Nucleus accumbens (tissue), 56 donors: ENCODE measurements at places on chromosomes 4 and X.

DNA sequence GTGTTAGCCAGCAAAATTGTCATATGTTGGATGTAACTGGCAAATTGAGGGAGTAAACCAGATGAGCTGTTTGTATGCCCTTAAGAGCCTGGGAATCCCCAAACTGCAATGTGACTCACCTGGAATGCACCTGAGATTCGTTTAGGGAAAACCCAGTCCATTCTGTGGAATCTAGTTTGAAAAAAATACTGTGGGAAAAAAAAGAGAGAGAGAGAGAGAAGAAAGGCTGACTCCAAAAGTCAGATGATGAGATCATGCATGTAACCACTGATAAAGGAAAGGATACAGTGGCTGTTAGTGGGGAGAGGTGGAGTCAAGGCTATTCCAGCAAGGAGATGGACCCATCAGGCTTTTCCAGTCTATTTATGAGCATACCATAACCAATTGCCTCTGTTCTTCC is 48.5 kb downstream of the SLC9A7 start:
- DNase-seq = no peak

GRCh38 chr4:39970671-39971640 is 6.8 kb downstream of the PDS5A start:
- no peak for DNase-seq

DNA sequence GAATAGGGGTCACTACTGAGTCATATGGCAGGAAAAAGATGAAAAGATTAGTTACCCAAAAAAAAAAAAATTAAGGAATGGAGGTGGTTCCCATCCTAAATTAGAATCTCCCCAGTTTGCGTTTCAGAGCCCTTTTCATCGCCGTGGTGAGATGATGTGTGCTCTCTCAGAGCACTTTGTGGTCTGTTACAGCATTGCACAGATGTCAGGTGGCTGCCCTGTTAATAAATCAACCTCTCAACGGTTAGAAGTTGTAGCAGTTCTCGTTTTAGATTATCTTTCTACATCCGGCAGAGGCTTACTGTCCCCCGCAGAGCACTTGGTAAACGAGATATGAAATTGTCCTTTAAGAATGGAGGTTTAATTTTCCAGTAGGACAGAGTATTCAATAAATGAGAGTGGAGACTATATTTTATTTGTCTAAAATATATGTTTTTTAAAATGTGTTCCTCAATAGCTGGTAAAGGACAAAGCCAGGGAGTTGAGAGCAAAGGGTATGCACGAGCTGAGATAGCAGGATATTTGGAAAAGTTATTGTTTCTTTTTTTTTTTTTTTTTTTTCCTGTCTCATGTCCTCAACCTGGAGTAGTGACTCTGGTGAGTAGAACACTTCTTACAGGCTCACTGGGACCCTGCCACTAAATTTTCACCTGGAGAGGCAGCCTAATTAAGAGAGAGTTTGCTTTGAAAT is 26.9 kb downstream of the AFF1 start:
- DNase-seq = no peak

DNA sequence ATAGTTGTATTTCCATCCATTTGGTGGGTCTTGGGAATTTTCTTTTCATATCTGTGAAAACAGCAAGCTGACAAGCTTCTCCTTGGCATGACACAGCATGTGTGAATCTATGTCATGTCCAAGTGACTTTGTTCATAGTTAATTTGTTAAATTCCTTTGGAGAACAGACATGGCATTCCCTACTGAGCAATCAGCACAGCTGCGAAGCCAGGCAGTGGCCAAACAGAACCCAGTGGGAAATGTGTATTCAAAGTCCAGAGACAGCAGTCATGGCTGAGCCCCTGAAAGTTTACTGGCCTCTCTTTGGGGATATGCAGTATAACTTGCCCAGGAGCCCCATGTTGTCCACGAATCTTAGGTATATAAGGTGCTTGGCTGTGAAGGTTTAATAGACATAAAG is 474.7 kb downstream of the NKX6-1 start:
- no peak for DNase-seq

DNA sequence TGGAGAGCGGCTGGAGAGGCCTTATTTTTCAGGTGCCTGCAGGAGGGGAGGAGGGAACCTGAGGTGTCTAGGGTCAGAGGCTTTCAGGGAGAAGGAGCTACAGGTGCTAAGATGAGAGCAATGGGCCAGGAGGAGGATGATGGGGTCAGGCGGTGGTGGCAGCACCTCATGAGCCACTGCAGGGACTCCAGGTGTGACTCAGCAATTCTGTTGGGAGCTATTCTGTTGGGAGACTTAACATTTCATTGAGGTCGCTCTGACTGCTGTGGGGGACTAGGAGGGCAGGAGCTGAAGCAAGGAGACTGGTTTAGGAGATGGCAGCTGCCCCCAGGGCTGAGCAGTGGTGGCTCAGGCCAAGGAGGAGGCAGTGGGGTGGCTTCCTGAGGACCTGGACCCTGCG is 65.0 kb downstream of the CLDN34 start:
- DNase-seq = no peak

GRCh38 chr4:169618286-169618685 is 2.1 kb upstream of the CLCN3 start:
- DNase-seq = no peak

DNA sequence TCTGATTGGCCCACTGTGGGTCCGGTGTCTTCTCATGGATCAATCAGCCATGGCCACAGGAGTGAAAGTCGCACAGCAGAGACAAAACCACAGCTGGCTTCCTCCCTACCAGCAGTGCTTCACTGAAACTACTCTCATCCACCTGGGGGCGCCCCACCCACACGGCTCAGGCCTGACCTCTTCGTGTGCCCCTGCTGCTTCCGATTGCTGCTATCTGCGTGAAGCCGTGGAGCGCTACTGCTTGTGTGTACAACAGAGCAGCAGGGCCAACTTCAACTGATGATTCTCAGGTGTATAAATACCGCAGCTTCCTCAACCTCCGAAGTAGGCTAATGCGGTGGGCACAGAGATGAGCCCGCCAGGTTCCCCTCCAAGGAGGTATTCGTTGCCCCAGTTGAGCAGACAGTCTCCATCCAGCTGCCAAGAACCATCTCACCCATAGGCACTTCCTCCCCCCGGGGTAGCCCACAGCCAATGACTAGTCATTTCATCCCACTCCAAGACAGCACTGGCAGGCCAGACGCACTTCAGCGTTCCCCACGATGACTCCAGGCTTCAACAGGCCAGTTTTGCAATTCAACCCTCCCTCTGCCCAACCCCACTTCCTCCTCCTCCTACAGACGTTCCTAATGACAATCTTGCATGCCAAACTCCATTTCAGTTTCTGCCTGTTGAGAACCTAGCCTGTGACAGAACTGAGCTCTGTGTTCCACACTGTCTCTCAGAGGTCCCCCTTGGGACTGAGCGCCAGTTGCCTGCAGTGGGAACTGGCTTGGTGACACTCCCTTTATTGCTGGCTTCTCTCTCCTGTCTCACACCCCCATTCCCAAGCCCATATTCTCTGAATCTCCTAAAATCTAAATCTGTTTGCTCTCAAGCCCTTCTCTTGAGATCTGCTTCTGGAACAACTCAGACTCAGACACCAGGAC is 41.3 kb upstream of the ATP6AP2 start:
- peak; percentile 10 for DNase-seq

DNA sequence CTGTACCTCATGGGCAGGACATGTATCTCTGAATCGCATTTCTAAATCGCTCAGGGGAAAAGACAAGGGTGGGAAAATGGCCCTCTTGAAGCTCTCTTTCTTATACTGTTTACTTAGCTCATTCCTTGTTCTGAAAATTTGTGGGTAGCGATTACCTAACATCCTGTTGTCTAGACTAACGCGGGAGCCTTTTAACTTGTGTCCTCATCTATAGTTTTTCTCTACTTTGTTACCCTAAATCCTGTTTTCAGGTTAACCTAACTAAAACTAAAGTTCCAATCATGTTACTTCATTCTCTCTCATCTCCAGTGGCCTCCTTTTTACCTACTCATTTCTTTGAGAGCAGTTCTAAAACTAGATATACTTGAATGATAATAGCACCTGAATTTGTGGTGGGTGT is 45.0 kb downstream of the SNX25 start:
- no peak for DNase-seq

DNA sequence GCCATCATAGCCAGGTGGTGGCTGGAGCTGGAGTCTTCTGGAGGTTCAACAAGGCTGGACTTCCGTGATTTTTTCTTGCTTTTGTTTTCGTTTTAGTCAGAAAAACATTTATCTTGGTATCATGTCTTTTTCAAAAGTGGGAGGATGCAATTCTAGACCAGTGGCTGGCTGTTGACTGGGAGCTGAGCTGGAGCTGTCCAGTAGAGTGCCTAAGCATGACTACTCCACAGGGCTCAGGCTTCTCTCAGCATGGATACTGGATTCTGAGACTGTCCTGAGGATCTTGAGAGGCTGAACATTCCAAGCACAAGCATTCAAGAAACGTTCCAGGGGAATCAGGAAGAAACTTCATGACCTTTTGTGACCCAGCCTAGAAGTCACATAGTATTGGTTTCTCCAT is 598.1 kb downstream of the MID1IP1 start:
- no peak for DNase-seq

GRCh38 chrX:45592101-45592500 is 391.4 kb upstream of the DIPK2B start:
- DNase-seq = no peak

DNA sequence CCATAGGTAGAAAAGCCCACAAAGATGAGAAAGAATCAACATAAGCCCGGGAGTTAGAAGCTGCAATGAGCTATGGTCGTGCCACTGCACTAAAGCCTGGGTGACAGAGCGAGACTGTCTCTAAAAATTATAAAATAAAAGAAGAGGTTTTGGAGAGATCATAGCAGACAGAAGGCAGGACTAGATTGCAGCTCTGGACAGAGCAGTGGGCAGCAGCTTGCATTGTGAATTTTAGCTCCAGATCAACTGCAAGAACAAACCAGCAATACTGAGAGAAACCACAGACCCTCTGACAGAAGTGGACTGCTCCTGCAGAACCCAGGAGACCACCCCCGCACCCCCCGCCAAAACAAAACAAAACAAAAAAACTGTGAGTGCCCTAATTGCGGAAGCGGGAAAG is 30.6 kb downstream of the SOWAHB start:
- DNase-seq = no peak

- DNase-seq = no peak
Observed at GRCh38 chr4:52234561-52235440, 183.7 kb downstream of the SPATA18 start.

GRCh38 chrX:120293015-120293414 is 18.2 kb downstream of the TMEM255A start:
- no peak for DNase-seq

DNA sequence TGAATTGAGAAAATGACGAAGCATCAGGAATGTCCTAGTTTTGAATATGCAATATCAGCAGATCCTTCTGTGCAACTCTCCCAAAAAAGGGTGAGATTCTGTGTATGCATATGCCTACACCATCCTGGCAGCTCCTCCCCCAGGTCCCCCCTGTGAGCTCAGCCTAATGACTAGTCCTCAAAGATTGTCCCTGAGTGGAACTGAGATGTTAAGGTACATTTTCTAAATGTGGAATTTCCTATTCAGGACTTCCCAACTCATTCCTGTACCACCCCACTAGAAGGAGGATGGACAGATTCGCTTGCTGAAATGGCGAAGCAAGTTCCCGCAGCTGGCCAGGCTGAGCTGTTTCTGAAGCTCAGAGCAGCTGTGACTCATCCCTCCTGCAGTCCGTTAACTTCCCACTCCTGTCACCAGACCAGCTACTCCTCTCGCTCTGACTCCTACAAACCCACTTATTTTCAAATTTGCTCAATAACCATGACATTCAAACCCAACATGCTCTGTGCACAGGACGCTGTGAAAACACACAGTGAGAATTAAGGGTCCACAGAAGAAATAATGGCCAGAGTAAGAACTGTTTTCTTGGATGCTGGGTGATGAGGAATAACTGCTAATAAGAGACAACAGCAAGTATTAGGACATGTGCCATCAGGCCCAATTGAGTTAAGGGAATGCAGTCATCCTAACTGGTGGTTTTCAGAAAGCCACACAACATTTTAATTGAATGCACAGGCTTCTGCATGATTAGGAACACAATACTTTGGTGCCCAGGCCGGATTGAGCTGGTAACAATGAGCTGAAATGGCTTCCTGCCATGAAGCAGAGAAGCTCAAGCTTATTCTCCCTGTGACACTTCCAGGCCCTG is 40.0 kb upstream of the IRF2 start:
- DNase-seq = no peak
